ENCODE measurements at places on chromosomes 5 and 9.

DNA sequence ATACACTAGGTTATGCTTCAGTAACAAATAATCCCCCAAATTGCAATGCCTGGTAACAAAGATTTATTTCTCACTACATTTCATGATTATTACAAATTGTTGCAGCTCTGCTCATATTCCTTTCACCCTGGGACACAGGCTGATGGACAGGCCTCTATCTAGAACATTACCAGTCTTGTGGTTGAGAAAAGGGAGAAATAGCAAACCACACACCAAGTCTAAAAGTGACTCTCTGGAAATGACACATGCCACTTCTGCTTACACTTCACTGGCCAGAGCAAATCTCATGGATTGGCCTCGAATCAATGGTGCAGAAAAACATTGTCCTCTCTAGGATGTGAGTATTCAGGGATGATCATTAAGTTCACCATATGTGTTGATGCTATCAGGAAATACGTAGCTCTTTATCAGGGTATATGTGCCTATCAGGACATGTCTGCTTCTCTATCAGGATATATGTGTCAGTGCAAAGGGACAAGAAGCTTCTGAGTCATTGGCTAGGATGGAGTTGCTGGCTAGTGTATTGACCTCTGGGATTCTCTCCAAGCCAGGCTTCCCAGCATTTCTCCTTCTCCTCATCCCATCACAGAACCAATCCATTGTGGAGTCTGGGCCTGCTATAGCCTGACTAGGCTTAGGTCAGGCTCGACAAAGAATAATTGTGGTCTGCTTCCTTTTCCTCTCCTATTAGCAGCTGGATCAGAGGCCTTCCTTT, 91.1 kb upstream of the CEP78 start:
- DNase-seq = no peak

DNA sequence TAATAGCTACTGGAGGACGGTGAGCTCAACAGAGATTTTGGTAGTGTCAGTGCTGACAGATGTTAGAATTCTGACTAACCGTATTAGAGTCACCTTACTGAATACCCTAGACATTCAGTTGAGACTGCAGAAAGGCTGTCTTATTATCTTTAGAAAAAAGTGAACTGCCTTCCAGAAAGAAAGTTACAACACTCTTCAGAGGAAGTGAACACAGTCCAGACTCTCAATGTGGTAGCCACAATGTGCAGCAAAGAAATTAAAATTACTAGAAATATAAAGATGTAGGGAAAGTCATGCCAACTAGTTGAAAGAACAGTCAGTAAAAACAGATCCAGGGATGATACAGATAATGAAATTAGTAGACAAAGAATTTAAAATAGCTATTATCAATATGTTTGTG, 47.1 kb upstream of the COL15A1 start:
- DNase-seq = no peak

DNA sequence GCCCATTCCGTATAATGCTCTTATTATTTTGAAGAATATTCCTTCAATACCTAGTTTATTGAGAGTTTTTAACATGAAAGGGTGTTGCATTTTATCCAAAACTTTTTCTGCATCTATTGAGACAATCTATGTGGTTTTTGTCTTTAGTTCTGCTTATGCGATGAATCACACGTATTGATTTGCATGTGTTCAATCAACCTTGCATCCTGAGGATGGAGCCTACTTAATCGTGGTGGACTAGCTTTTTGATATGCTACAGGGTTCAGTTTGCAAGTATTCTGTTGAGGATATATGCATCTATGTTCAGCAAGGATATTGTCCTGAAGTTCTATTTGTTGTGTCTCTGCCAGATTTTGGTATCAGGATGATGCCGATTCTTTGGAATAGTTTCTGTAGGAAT, 1070.3 kb upstream of the CDH18 start:
- DNase-seq = no peak

DNA sequence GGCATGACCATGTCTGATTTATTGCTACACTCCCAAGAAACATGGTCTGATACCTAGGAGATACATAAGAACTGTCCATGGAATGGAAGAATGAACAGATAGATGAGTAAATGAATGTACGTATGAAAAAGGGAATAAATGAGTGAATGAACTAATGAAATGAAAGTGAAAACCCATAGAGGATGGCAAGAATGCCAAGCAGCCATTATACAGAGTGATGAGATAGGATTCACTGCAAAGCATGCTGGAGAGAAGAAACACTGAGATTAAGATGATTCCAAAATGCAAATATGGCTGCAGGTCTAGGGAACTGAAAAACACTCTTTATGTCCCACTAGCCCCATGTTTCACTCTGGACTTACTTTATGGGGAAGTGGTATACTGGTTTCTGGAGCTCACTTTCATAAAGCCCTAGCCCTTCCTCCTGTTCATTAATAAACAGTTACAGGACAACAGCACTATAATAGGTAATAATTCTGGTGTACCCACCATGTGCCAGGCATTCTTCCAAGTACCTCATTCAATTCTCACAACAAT, 170.3 kb upstream of the RAD23B start:
- DNase-seq = no peak

- no peak for DNase-seq
These were observed 2.7 kb downstream of the FBXW11 start for GRCh38 chr5:172003746-172004145.

DNA sequence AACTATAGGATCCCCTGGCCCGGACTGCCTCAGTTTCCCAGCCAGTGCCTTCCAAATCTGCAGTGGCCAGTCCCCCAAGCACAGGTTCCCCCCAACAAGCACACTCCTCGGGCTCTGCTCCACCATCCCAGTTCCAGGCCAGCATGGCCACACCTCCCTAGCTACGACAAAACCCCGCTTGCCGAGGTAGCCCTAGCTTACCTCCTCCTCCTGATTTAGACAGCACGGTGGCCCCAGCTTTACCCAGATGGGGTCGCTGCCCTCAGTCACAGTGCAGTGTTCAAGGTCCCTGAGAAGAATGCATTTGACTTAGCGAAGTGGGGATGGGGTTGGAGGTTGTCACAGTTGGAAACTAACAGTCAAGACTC, 40.8 kb upstream of the GARNL3 start:
- DNase-seq = no peak

DNA sequence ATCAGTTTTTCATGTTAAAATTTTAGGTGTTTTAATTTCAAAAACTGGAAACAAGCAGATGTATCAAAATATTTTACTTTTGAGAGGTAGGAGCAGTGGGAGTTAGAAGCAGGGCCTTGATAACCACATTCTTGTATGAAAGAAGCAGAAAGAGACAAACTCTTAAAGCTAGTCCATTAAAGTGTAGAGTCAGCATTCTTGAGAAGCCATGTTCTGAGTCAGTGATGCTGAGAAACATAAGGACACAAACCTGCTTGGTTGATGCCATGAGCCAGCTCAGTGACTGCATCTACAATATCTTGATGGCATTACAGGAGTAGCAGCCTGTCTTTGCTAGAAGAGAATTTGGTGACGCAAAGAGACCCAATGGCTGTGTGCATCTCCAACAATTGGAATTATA, 826.1 kb upstream of the CTNND2 start:
- DNase-seq = no peak

DNA sequence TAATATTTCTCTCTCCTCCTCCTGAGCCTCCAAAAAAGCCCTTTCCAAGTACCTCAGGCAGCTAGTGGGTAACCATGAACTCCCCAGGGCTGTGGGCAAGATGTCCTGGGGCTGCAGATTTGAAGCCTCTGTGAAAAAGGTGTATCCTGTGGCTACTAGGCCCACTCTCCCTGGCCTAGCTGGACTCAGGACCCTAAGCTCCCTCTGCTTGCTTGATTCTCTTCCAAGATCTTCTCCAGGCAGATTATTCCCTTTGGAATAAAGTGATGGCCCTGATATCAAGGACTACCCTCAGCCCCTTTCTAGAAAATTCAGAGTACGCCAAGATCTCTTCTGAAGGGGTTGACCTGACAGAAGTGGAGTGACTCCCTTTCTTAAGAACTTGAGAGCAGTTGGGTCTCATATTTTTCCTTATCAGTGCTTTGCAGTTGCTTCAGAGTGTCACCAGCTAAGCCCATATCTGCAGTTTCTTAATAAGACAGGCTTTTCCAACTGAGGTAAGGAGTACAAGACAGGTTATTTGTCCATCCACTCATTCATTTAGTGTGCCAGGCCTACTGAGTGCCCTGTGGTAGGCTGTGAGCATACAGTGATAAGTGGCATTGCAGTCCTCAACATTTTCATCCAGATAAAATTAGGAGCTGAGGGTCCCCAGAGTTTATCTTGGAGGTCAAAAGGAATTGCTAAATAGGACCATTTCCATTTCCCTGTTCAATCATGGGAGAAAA, 42.5 kb downstream of the CYSTM1 start:
- DNase-seq = no peak

DNA sequence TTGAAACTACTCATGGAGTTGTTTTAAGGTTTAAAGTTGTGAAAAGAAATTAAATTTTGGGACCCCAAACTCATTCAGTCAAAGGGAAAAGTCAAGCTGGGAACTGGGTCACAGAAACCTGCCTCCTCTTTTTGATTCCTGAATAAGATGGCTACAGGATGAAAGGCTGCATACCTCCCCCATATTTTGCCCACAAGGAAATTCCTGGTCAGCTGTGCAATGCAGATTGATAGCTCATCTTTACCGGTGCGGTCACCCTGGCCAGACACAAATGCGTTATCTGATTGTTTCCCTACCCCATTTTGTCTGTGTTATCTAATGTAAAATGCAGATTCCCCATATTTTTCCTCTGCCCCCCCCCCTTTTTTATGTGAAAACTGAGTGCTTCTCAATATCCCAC, 1.3 kb downstream of the HAVCR2 start:
- DNase-seq = no peak

DNA sequence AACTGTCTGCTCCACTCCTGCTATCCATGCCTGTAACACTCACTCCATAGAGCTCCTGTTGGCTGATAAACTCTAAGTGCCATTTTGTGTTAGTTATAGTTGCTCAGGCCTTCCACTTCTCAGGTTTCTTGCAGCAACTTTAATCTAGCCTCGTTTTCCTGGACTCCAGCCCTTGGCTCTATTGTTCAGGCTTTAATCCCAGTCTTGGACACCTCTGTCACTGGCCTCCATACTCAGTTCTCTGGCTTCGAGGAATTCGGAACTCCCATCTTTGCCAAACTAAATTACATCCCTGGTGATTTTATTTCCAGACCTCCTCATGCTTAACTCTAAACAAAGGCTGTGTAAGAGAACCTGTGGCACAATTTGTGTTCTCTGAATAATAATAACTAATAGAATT, 39.8 kb downstream of the EMB start:
- DNase-seq = no peak

GRCh38 chr5:95891499-95891898, 69.0 kb upstream of the GLRX start:
- DNase-seq = no peak

GRCh38 chr5:149857499-149857898, 87.1 kb downstream of the PDE6A start:
- no peak for DNase-seq

DNA sequence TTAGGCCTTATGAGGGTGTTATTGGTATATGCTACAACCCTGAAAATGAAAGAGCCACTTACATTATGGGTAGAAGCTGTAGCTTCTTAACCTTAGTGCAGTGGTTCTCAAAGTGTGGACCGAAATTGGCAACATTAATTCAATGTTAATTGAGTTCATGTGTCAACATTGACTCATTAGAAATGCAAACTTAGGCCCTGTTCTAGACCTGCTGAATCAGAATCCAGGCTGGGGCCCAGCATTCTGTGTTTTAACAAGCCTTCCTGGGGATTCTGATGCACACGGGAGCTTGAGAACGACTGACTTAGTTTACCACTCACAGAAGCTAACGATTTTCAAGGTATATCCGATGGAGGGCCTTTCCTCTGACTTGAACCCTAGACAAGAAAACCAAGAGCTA, 7.3 kb downstream of the VLDLR start:
- DNase-seq = no peak

DNA sequence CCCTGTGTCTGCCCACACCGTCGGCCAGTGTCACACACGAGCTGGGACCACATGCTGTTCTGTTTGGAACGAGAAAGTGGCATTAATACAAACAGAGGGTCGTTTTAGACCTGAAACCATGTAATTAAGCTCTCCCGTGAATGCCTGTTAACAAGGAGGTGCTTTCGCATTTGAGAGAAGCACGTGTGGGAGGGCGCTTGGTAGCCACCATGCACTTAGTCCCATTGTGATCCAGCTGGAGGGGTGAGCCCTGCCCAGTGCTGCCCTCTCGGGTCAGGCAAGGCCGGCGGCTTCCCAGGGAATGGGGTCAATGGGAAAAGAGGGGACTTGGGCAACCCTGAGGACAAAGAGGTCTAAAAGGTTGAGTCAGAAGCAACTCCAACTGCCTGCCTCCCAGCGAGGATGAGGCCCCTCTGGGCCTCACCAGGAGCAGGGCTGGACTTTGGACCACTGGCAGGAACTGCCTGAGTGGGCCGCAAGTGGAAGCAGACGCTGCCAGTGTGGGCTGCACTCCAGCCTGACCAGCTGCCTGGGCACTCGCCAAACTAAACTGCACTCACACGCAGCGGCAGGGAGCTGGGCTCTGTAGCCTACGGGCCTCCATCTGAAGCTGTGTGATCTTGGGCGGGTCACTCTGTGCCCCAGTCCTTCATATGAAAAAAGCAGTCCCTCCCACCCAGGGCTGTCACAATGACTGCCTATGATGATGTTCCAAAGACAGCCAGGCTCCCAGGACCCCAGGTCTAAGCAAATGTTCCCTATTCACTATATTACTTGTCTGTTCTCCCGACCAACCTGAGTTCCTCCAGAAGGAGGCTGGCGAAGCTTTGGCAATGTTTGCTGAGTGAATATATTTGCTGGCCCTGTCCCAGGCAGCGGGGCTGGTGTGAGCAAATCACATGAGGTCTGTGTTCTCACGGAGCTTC, 195.7 kb downstream of the CDK5RAP2 start:
- no peak for DNase-seq

- no peak for DNase-seq
These were observed 3.2 kb downstream of the RBM18 start for GRCh38 chr9:122261469-122261881.

DNA sequence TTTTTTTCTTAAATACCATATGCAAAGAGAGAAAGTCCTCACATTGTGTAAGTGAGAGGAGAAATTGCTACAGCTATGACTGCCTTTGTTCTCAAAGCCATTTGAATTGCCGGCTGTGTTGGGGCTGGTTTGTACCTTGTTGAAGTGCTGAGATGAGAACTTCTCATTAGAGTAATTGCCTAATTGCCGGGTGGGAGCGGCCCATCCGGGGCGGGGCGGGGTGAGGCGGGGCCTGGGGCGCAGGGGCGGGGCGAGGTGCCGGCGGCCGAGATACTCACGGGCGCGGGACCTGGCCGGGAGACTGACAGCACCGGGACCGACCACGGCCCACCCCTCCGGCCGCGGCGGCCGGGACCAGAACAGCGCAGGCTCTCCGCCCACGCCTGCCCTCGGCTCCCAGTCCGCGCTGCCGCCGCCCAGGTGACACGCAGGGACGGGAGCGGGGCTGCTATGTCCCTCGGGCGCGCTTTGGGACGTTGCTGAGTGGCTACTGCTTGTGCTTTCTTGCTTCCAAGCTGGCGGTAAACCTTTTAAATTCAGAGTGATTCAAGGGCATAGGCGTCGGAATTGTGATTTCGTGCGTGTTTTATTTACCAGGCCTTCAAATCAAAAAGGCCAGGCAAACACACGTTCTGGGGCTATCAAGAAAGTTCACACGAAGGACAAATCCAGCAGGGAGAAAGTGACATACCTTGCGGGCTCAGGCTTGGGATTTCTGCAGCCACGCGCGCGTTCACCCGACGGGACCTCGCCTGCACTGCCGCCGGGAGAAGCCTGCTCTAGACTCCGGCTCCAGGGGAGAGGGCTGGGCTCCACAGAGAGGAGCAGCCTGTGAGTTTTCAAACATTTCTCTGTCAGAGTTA, 269.1 kb downstream of the FANCC start:
- peak; percentile 57 for DNase-seq

- DNase-seq = no peak
These were observed 717.4 kb downstream of the NR2F1-AS1 start for GRCh38 chr5:92863666-92864065.

Measured in CD4-positive, alpha-beta T cell treated with Interleukin-21 for 1 hour (primary cell).